Osteoblast (primary cell): ENCODE measurements at places on chromosomes 12 and 14. TPM values are rescaled to one million over a fixed set of nuclear protein-coding genes. Genes with fewer than 3 reads are reported as not detected.

The ADGRD1 gene
- 0.29 and 0.72 TPM in 2 replicates for total RNA-seq

The KLRC2 gene
- 0.36 and 0.88 TPM in 2 replicates for total RNA-seq

The PLEKHH1 gene
- total RNA-seq: 0.59 and 1.1 TPM in 2 replicates

The MFAP5 gene
- 57.9 and 88.4 TPM in 2 replicates for total RNA-seq

The CARMIL3 gene
- not detected in 2 replicates for total RNA-seq

The GDF3 gene
- not detected in 2 replicates for total RNA-seq

The ESR2 gene
- not detected in 2 replicates for total RNA-seq

The PLD4 gene
- not detected in 2 replicates for total RNA-seq

The RDH11 gene
- 138 and 143 TPM in 2 replicates for total RNA-seq

The CCDC63 gene
- total RNA-seq: not detected in 2 replicates

The GSG1 gene
- total RNA-seq: 0.29 and 0.36 TPM in 2 replicates

The LTBR gene
- 110 and 121 TPM in 2 replicates for total RNA-seq

The MIP gene
- not detected in 2 replicates for total RNA-seq

The MARCHF9 gene
- total RNA-seq: 0.59 and 0.72 TPM in 2 replicates
